Adipose tissue (tissue), 3 donors: ENCODE measurements at places on chromosomes 5 and 9. TPM values are rescaled to one million over a fixed set of nuclear protein-coding genes. Genes with fewer than 3 reads are reported as not detected.

BAG1 gene
- polyA plus RNA-seq: 121 TPM

RFESD gene
- 2.1 TPM for polyA plus RNA-seq

ZMAT2 gene
- polyA plus RNA-seq: 26.8 TPM

PCDHGB6 gene
- polyA plus RNA-seq: 1.0 TPM

TXNDC8 gene
- polyA plus RNA-seq: not detected

PCDHGA6 gene
- 0.45 TPM for polyA plus RNA-seq

NAIP gene
- 8.4 TPM for polyA plus RNA-seq

SLC36A2 gene
- polyA plus RNA-seq: 0.10 TPM

EGFLAM gene
- polyA plus RNA-seq: 76.7 TPM

SGTB gene
- polyA plus RNA-seq: 5.1 TPM

WDR31 gene
- 1.5 TPM for polyA plus RNA-seq

TIMD4 gene
- 1.00 TPM for polyA plus RNA-seq

CENPP gene
- polyA plus RNA-seq: 1.3 TPM

RETREG1 gene
- polyA plus RNA-seq: 46.8 TPM
